ENCODE measurements at places on chromosomes 2 and 18.

- DNase-seq: no peak
Measured at GRCh38 chr18:78782951-78783563, 196.6 kb upstream of the SALL3 start.

DNA sequence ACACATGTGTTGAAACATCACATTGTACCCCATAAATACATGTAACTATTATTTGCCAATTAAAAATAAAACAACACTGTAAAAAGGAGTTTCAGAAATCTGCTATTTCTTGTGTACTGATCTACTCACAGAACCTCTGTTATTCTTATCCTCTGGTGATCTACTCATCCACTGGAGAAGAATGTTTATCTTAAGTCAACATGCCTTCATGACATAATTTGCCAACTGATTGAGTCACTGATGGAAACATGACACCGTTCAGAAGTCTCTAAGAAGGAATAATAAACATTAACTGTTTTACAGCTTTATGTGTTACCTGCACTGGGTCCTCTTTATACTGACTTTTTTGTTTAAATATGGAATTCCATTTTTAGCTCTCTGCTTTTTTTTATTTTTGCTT is 555.2 kb downstream of the DCDC2C start:
- no peak for DNase-seq

GRCh38 chr2:102522890-102523289 is 49.9 kb downstream of the SLC9A4 start:
- no peak for DNase-seq

DNA sequence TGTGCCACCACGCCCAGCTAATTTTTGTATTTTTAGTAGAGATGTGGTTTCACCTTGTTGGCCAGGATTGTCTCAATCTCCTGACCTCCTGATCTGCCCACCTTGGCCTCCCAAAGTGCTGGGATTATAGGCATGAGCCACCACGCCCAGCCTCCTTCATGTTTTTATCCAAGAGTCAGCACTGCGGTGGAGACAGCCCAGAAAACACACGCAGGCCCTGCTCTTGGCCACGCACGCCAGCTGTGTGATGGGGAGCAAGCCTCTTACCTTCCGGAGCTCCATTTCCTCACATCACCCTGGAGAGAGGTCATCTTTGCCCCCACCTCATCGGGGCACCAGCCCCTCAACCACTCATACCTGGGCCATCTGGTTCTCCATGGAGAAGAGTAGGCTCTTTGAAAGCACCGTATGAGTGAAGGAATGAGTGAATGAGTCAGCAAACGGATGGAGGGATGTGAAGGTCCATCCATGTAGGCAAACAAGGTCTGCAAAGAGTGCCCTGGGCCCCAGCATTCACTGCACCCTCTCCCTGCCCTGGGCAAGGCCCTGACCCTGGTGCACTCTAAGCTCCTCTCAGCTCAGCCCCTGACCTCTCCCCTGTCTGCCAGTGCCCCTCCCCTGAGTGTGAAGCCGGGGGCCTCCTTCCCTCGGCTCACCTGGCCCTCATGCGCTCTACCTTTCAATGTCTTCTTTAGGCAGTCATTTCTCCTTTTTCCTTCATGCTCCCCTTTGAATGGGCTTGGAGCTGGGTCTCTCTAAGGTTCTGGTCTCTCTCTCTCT is 7.4 kb downstream of the GYPC start:
- no peak for DNase-seq

GRCh38 chr2:42297322-42297936 is 63.6 kb downstream of the COX7A2L start:
- no peak for DNase-seq

DNA sequence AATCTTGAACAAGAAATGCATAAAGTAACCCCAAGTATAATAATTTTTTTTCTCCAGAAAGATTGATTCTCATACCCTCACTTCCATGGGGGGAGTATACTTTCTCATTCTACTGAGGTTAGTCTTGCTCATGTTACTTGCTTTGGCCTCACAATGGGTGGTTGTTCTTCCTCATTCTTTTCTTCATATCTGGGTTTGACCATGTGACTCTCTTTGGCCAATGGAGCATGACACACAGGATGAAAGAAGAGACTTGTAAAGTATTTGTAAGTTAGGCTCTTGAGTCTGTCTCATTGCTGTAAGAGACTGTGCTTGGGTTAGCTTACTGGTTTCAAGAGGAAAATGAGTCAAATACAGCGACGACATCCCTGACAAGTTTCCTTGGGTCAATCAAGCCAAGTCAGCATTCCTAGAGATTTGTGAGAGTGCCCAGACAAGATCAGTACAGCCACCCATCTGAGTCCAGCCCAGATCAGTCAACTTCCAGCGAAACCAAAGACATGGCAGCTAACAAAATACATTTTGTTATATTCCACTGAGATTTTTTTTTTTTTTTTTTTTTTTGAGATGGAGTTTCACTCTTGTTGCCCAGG is 970.2 kb downstream of the BCL11A start:
- no peak for DNase-seq

- no peak for DNase-seq
Measured at GRCh38 chr2:129302561-129303183, 676.8 kb upstream of the RAB6C start.

DNA sequence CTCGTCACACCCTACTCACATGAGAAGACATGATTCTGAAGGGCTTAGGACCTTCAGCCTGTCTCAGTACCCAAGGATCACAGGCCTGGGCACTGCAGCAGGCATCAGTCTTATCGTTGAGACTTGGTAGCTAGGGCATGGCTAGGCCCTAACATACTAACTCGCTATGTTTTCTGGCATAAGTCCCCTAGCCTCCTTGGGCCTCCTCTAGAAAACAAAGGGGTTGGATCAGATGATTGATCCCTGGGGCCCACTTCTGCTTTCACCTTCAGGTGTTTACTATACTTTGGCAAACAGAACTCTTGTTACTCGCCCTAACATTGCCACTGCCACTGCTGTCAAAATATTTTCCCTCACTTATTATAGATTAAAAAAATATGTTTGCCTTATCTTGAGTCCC is 44.2 kb downstream of the VSNL1 start:
- DNase-seq: no peak

- DNase-seq: peak; percentile 57
Measured at GRCh38 chr2:56130463-56131070, 53.2 kb upstream of the CCDC85A start.

GRCh38 chr18:48504819-48505218 is 34.0 kb upstream of the CTIF start:
- no peak for DNase-seq

GRCh38 chr2:204340511-204340910 is 204.8 kb upstream of the PARD3B start:
- no peak for DNase-seq

- no peak for DNase-seq
Measured at GRCh38 chr2:67186871-67187270, 210.3 kb upstream of the ETAA1 start.

- no peak for DNase-seq
Measured at GRCh38 chr2:128282246-128282975, 36.3 kb downstream of the HS6ST1 start.

DNA sequence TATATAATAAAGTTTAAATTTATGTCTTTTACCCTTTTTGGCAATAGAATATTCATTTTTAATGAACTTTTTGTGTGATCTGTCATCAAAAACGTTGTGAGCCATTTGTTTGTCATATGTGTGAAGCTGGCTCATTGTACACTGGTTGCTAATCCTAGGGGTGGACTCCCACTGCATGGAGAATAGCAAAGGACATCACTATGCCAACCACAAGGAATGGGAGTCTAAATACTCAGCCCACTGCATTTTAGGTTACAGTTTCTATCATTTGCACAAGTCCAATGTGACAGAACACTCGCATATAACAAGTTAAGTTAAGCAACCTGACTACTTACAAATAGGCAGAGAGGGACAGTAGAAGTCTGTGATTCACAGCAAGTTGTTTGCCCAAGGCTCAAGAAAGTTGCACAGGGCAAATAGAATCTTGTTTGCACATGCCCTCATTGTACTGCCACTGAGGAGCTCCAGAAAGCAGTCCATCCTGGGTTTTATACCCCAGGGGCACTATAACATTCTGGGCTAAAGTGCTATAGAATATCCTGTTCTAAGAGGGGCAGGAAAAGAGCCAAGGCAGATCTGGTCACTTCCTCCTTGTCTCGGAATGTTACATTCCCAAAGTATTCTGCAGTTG is 545.9 kb upstream of the GCFC2 start:
- no peak for DNase-seq

DNA sequence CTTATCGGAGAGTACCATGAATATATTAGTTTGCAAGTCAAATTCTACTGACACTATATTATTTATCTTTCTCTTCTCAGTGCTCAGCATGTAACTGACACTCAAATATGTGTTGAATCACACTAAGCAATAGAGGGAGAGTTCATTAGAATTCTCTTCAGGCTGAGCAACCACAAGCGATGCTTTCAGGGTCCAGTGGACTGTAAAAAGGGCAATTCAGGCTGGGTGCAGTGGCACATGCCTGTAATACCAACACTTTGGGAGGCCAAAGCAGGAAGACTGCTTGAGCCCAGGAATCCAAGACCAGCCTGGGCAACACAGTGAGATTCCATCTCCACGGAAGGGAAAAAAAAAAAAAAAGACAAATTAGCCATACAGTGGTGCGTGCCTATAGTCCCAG is 16.3 kb downstream of the PDE6D start:
- DNase-seq: peak; percentile 25

DNA sequence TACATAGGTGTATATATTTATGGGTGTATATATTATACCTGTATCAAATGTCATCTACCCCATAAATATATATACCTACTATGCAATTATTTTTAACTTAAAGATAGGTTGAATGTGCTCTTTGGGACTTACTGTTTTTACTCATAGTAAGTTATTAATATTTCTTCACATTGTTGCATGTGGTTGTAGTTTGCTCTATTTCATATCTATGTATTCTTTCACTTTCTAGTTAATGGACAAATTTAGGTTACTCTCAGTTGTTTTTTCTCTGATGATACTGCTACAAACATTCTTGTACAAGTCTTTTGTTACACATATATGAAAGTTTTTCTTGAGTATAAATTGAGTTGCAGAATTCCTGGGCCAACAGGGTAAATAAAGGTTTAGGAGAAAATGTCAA is 601.8 kb upstream of the ID2 start:
- DNase-seq: no peak

DNA sequence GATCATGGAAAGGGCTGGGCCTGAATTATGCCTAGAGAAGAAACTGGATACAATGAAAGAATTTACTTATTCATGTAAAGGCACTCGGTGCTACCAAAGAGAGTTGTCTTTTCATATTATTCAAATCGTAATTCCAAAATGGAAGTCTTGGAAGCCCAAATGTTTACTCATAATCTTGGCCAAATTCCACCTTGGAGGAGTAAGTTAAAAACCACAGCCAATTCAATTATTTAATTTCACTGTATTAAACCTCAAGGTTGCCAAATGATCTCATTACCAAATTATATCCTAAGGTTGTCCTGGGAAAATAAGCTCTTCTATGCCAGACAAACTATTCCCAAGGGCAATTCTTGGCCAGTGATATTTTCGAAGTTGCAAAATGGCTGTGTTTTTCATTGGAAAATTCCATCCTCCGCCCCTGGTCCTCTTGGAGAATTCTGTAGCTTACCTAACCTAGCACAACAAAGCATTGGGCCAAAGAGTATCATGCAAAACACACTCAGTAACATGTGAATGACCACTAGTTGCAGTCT is 11.1 kb upstream of the VPS4B start:
- DNase-seq: no peak

GRCh38 chr2:120066800-120067547 is 54.1 kb downstream of the EPB41L5 start:
- DNase-seq: no peak

GRCh38 chr2:113973810-113974209 is 83.9 kb downstream of the ACTR3 start:
- DNase-seq: no peak

DNA sequence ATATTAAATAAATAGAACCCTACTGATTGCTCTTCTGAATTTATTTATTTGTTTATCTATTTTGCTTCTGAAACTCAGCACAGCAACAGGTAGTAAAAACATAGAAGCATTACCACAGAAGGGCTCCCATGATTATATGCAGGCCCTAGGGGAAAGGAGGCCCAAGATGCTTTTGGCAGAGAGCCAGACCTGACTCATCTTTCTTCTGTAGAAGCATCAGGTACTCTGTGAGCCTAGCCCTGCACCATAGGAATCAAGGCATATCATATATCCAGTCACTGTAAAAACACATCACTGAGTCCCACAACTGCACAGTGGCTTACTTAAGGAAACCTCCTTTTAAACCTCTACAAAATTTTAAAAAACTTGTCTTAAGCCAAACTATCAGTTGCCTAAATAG is 1.8 kb downstream of the SCN9A start:
- no peak for DNase-seq

DNA sequence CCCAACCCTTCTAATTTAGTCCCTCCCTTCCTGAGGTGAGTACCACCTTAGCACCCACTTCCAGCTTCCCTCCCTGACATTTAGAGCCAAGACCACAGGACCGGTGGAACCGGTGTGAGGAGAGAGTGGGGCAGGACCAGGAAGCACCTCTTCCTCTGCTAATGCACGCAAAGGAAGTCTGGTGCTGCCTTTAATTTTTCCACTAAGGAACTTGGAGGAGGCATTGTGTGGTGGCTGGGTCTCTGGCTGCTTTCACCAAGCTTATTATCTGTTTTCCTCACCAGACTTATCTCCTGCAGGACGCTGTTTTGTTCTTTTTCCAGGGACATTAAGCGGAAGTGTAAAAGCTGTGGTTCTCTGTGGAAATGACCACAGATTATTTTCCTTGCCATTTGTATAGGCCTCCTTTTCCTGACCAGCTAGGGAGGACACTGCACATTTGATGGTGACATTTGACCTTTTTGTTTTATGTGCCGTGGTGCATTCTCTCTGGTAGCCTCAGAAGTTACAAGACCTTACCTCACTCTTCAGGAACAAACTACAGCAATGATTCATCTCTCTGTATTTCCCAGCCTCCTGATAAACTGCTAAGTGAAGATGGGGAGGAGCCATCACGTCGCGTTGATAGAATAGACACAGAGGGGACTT is 39.8 kb upstream of the SPTBN1 start:
- no peak for DNase-seq

DNA sequence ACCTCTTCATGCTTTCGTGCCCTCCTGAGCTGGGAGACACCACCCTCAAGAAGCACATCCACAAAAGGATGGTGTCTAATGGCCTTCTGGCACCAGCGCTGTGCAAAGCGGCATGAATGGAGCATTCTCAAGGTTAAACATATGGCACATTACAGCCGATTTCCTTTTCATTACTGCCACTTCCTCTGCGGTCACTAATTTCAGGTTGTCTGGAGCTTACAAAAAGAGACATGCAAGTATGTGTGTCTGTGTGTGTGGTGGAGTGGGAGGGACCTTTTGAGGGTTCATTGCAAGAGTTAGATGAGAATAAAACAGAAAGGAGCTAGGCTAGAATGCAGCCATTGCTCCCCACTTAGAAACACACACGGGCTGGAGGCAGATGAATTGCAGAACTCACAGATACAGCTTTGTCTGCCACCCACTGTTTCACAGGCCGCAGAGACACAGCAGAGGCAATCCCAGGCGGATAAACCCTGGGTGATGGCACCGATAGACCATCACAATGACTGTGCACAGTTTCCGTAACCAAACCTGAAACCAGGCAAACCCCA is 76.0 kb downstream of the TGIF1 start:
- peak; percentile 76 for DNase-seq

DNA sequence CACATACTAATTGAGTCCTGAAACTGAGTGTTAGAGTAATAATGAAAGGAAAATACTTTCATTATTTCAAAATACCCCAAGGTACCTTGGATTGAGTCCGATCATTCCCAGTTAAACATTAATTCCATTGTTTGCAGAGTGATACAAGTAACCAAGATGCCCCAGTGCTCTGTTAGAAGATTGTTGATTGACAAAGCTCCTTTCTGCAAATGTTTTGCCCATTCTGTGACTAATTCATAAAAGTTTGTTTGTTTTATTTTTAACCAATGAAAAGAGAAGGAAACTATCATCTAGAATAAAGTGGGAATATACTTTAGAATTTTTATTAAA is 124.0 kb downstream of the GULP1 start:
- DNase-seq: no peak
